Activated CD4-positive, CD25-positive, alpha-beta regulatory T cell (primary cell): ENCODE measurements at places on chromosomes 1 and 21.

- DNase-seq, result no peak
These were observed 71.5 kb downstream of the MACF1 start for GRCh38 chr1:39275836-39276507.

GRCh38 chr1:115755456-115756370 is 12.8 kb downstream of the CASQ2 start:
- no peak for DNase-seq

DNA sequence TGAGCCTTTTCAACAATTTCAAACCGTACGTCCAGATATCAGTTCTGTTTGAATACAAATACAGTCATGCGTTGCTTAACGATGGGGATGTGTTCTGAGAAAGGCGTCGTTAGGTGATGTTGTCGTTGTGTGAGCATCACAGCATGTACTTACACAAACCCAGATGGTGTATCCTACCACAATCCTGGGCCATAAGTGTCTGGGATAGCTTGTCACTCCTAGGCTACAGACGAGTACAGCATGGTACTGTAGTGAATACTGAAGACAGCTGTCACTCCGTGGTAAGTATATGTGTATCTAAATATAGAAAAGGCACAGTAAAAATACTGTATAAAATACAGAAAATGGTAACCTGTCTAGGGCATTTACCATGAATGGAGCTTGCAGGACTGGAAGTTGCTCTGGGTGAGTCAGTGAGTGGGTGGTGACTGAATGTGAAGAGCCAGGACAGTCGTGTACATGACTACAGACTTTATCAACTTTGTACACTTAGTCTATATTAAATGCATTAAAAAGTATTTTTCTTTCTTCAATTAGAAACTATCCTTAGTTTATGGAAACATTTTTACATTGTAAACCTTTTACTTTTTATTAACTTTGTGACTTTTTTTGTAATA is 10.5 kb upstream of the OR2W3 start:
- DNase-seq, result no peak

- DNase-seq, result peak; percentile 55
These were observed 12.4 kb downstream of the LMNA start for GRCh38 chr1:156126630-156127534.

DNA sequence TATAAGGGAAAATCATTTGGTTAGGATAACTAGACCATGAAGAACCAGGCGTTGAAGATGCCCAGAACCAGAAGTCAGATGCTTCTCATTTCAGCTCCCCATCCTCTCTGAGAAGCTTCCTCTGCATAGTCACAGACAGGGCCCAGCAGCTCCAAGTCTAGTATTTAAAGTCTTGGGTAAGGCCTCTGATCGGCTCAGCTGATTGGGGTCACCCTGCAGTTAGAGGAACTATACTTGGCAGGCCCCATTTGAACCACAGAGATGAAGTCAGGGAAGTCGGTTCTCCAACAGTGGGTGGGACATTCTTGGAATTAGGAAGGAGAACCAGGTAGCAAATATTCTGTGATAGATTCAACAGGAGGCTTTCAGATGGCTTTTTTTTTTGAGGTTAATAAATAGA is 48.3 kb downstream of the SLC22A15 start:
- no peak for DNase-seq

- no peak for DNase-seq
These were observed 93.6 kb downstream of the LEPR start for GRCh38 chr1:65514041-65514440.

DNA sequence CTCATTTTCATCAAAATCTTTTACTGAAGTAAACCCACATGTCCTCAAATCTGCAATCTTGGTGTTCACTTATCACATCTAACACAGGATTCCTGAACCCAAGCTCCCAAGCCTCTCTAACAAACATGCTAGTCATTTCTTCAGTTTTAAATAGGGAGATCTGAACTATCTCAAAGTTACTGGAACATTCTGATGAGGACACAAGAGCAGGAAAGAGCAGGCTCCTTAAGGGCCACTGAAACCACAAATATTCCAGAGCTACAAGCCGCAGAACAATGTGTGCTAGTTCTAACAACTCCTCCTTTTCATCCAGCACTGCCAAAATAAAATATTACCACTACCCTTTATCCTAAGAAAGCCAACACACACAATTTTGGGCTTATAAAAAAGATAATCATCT is 38.9 kb downstream of the WARS2 start:
- no peak for DNase-seq
